ENCODE measurements at places on chromosomes 12 and 14.

GRCh38 chr14:50339178-50339804, 27.2 kb downstream of the DMAC2L start:
- no peak for DNase-seq

DNA sequence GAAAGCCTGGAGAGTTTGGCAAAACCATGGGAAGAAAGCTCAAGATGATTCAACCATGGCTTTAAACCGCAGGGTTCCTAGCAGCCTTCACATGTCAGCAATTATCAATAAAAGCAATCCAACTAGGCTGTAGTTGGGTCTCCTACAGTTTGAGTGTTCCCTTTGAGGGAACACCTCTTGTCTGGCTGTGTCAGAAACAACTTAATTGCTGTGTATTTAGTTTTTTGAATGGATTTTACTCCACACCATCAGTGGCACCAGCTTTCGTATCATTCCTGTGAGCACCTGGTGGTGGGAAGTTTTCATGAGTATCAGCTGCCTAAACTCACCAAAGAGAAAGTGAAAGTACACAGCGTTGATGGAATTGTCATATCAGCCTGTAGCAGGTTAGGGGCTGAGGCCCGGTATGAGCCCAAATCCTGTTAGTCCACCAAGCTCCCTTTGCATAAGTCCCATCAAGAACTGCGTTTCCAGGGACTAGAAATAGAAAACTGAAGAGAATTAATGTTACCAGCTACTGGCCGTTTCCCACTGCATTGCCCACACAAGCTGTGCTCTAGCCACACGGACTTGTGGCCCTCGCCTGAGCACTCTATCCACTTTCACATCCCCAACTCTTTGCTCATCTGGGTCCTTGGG, 10.9 kb upstream of the IL26 start:
- DNase-seq, result no peak

GRCh38 chr12:100528471-100529127, 44.9 kb upstream of the GAS2L3 start:
- no peak for DNase-seq

GRCh38 chr12:90831712-90832111, 123.3 kb downstream of the CCER1 start:
- no peak for DNase-seq

- no peak for DNase-seq
Observed at GRCh38 chr14:32694795-32695449, 243.8 kb upstream of the NPAS3 start.
